ENCODE measurements at places on chromosomes 2 and 18.

DNA sequence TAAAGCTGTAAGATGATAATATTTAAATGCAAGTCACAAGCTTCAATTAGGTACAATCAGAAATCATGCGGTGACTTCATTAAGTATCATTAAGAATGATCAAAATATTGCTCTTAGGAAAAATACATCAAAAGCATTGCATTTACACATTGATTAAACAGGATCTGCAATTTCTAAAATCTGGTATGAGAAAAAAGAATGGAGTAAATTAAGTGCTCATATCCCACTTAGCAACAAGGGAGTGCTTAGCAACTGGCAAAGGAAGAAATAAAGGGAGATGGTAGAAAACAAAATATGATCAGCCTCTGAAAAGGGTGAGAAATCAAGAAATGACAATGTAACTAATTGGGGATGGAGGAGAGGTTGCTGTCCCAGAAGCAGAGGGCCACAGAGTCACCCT is 1918.2 kb upstream of the PIK3C3 start:
- DNase-seq: no peak

DNA sequence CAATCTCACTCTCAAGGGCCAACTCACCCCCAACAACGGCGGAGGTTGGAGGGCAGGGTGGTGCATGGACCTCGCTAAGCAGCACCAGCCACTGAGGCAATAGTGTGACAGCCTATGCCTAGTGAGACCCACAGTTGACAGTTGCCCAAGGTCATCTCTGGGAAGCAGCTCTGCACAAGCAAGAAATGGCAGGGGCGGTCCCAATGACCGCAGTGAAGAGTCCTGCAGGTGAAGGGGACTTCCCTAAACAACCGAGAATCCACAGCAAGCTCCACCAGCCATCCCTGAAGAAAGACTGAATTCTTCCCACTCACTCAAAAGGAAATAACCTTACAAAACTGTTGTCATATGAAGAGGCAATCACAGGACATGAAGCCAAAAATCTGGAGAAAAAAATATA is 313.4 kb upstream of the ID2 start:
- DNase-seq: no peak

DNA sequence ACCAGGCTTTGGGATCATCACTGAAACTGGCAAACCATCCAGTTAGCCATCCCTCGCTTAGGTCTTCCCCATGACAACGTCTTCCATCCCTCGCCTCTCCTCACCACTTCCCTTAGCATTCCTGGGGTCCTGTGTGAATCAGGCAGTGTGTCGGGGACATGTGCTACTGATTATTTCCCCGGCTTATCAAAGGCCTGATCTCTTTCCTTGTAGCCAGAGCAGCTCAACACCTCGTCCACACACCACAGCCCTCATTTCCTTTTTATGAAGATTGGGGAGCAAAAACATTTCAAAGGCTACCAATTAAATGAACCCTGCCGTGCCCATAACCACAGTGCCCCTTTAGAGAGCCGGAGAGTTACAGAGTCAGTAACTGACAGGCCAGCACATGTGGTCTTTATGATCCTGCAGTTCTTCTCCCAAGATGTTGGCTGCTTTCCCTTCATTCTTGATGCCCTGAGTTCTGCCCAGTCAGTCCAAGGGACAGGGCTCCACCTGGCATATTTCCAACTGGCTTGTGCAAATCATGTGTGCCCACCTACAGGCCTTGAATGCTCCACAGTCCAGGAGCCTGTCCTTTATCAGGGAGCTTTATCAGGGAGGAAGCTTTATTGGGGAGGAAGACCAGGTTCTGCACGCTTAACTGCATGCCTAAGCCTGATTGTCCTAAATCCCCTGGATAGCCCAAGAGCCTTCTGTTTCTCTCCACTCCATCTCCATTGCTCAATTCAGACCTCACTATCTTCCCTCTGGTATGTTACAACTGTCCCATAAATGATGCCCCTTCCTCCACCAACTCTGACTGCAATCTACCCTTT is 343.1 kb downstream of the CYRIA start:
- no peak for DNase-seq

DNA sequence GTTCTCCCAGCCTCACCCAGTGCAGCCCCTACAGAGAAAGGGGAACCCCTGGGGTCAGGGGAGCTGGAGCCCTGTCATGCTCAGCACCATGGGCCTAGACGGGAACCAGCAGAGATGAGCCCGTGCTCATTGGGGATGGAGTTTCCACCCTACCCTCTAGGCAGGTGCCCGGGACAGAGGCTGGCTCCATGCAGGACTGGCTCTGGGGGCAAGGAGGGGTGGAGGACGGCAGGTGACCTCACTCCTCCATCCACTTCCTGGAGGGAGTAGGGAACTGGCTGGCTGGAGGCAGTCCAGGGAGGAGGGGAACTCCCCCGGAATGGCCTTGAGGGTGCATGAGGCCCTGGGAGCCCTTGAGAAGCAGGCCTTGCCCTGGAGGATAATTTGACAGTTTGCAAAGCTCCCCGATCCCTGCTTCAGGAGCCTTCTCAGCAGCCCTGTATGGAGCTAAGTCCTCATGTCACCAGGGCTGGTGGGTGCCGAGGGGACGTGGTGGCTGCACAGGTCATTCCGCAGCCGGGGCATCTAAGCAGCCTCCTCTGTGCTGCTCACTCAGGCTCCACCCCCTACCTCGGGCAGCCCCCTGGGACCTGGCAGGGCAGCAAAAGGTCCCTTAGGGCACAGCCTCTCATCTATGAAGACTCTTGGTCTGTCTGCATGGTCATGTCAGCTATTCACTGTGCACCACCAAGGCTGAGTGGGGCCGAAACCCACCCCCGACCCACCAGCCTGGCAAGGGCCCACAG is 2.1 kb downstream of the NEURL3 start:
- no peak for DNase-seq

- no peak for DNase-seq
Measured at GRCh38 chr2:44688456-44689124, 252.9 kb upstream of the SIX3 start.

- no peak for DNase-seq
Measured at GRCh38 chr2:55430211-55430975, 10.7 kb upstream of the CCDC88A start.

DNA sequence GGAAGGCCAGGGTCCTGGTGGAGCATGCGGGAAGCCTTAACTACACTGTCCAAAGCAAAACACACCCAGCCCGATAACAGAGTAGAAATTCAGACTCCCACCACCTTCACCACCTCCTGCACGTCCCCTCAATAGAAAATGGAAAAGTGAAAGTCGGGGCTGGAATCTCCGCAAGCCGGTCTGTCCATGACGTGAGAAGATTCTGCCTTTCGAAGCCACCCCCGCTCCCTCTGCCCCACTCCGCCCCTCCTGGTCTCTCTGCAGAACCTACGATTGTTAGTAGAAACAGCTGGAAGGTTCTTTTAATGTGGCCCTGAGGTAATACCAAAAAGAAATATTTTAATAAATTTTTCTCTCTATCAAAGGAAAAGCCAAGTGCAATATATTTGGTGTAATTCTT is 116.4 kb downstream of the GBX2 start:
- DNase-seq: no peak

DNA sequence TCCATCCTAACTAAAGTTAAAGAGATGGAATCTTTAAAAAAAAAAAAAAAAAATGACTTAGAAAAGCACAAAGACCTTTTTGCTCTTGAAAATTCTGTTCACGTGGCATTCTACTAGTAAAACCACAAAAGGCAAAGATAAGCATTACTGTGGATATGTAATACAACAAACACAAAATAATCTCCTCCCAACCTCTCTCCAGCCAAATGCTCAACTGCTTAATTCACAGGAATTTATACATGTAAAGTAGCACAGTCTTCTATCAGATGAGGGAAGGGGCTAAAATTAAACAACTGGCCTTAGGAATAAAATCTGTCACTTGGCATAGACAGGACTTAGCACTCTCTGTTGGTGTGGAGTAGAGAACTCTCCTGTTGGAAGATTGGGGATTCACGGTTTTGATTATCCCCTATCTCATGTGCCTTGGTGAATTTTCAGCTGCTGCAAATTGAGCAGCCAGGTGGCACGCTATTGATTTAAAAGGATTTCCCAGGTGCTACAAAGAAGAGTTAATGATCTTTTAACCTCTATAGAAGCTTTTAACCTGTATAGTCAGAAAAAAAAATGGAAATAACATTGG is 57.4 kb downstream of the ATIC start:
- DNase-seq: no peak

- no peak for DNase-seq
Measured at GRCh38 chr18:52598921-52599320, 258.9 kb downstream of the DCC start.

- DNase-seq: no peak
Measured at GRCh38 chr2:134220344-134220974, 33.4 kb upstream of the MGAT5 start.

- no peak for DNase-seq
Measured at GRCh38 chr18:75544496-75544895, 117.0 kb upstream of the SMIM21 start.

GRCh38 chr2:126370201-126370600 is 285.8 kb upstream of the GYPC start:
- no peak for DNase-seq

DNA sequence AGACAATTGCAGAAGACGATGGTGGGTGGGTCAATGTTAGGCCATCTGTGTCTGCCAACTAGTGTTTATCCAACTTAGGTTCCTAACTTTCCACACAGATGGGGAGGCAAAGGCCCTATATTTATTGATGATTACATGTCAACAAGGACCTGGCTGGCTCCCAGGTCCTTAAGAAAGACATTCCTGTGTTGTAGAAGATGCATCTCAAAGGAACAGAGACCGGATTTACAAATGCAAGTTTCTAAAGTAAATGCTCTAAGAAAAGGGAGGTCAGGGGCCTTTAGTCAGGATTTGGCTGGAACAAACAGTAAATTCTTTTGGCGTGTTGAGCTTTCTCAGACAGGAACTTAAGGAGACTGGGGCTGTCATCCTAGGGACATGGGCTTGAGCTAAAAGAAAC is 175.0 kb downstream of the SH3BP4 start:
- DNase-seq: no peak

DNA sequence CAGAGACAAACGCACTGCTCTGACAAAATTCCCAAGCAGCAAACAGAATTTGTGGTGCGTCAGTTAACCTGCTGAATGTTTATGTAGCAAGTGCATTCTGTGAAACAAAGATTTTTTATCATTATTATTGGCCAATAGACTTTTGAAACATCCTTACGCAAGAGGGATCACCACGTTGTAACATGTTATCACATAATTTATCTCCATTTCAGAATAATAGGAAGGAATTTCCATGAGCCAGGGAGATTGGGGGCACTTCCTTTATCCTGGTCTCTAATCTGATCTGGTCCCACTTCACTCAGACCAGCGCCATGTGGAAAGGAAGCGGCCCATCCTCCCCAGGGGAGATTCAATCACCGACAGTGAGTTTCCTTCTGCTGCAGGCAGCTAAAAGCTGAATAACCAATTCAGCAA is 166.1 kb downstream of the PID1 start:
- DNase-seq: no peak

GRCh38 chr2:148989882-148990493 is 48.5 kb upstream of the LYPD6B start:
- no peak for DNase-seq

- DNase-seq: no peak
Measured at GRCh38 chr2:112314856-112315255, 39.5 kb downstream of the ZC3H6 start.

- DNase-seq: no peak
Measured at GRCh38 chr2:6074089-6074643, 382.0 kb downstream of the SOX11 start.

- no peak for DNase-seq
Measured at GRCh38 chr2:189249901-189250300, 70.3 kb upstream of the COL5A2 start.

DNA sequence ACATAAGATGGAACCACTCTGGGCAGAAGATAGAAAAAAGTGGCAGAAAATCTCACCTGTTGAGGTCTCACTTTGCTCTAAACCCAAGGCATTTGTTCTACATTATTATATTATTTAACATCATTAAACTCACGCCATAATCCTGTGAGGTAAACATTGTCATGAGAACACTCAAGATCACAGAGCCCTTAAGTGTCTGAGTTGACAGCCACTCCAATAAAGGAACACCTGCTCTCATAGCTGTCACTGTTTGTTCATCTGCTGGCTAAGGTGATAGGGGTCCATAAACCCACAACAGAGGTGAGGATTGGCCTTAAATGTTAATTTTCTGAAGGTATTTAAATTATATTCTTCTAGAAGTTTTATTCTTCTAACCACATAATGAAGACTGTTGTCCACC is 439.7 kb downstream of the RIT2 start:
- DNase-seq: no peak

- DNase-seq: no peak
Measured at GRCh38 chr18:45984546-45985235, 17.6 kb upstream of the EPG5 start.

- no peak for DNase-seq
Measured at GRCh38 chr2:42252464-42252863, 83.3 kb downstream of the EML4 start.

DNA sequence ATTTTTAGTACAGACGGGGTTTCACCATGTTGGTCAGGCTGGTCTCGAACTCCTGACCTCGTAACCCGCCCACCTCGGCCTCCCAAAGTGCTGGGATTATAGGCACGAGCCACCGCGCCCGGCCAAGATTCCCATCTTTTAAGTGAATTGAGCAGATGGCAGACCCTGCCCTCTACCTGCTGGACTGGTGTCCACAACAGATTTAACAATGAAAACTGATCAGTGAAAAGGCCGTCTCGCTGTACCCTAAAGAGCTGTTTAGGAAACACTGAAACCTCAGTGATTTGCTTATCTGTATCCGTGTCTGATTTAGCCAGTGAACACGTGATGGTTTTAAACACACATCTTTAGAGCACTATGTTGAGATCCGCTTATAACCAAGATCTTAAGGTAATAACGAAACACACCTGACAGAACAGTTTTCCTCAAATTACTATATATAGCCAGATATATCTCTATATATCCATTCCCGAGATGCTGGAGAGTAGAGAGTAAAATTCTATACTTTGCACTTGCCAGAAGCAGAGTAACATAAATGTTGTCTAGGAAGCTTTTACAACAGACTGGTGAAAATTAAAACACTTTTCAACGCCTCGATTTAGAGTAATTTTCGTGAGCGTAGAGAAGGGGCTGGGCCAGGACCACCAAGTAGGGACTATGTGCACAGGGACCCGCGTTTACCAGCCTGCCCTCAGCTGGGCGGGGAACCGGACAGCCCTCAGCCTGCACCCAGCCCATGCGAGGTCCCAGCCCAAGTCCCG is 594 bp downstream of the FAM161A start:
- DNase-seq: no peak

- no peak for DNase-seq
Measured at GRCh38 chr18:52437161-52437560, 97.2 kb downstream of the DCC start.

GRCh38 chr2:33241581-33241980 is 234.9 kb upstream of the RASGRP3 start:
- no peak for DNase-seq

DNA sequence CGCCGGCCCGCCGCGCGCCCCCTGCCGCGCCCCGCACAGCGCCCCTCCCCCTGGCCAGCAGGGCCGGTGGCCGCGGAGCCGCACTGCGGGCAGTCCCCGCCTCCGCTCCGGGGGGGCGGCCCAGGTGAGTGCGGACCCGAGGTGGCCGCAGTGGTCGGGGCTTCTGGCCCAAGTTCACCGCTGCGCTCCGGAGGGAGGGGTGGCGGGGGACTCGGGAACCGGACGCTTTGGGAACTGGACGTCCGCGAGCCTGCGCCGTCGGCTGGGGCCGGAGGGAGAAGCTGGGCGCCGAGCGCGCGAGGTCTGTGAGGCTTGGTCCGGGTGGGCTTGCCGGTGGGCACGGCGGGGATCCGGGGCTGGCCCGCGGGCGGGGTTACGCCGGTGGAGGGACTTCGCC is 591 bp upstream of the LDLRAD4 start:
- no peak for DNase-seq

GRCh38 chr2:18987592-18988073 is 370.8 kb downstream of the OSR1 start:
- DNase-seq: no peak

GRCh38 chr18:62144338-62144737 is 42.5 kb downstream of the PIGN start:
- no peak for DNase-seq

Data from CD8-positive, alpha-beta memory T cell (primary cell).